ENCODE measurements at places on chromosomes 5 and 9.

DNA sequence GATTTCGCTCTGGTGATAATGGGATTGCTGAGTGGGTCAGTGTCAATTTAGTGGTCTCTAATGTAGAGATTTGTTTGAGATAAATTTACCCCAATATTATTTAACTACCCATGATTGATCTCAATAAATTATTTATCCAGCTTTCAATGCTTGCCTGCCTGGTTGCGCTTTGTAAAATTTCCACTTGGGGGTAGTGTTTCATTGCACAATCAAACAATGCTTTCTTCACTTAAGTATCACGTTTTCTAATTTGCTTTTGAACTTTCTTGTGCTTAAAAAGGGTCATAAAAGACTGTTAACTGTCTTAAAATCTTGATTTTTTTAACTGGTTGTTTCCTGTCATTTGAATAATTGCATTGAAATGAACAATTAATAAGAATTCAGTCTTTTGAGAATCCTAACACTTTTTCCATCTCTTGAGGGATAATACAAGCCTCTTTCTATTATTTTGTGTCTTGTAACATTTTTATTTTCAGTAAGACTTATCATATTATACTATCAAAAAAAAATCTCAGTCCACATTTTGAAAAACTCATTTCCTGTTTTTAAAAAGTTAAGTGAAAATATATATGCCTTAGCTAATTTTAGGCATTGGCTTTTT lies 18.7 kb downstream of the HSD17B4 start:
- no peak for DNase-seq

DNA sequence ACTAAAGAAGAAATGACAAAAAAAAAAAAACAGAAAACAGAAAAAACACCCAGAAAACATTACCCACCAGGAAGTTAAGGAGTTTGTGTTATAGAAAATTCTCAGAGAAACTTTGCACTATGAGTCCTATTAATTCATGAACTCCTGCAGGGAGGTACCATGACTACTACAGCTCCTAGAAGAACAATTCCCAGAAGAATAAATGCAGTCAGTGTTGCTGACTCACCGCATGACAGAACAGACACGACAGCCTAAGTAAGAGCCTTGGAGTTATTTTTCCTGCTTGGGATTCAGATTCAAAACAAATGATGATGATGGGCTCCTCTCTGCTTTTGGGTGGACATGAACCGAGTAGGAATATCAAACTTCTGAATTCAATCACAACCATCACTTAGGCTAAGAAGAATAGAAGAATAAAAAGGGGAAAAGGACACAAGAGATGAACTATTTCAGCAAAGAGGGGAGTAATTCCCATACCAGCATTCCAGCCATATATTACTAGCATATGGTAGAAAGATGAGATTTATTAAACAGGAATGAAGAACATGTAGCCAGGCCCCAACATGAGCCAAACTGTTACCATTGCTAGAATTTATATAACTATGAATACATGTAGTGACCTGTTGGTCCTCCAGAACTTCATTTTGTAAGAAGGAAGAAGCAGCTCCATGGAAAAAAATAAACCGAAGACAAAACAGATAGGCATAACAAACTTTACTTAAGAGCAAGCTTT lies 209.6 kb upstream of the PDE4D start:
- no peak for DNase-seq

DNA sequence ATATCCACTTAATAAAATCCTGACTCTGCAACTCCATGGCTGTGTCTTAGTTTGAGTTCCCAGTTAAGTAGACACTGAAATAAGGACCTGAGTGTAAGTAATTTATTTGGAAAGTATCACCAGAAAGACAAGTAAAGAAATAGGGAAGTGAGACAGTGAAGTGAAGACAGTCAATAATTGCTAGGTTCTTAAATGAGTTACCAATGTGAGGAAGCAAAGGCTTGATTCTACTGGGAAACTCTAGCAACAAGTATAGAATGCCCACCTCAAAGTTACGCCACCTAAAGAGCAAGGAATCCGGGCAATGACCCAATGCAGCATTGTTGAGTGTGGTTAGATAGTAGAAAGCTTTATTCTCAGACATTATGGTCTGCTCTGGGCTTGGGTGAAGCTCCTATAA lies 383.9 kb downstream of the TLR4 start:
- no peak for DNase-seq

DNA sequence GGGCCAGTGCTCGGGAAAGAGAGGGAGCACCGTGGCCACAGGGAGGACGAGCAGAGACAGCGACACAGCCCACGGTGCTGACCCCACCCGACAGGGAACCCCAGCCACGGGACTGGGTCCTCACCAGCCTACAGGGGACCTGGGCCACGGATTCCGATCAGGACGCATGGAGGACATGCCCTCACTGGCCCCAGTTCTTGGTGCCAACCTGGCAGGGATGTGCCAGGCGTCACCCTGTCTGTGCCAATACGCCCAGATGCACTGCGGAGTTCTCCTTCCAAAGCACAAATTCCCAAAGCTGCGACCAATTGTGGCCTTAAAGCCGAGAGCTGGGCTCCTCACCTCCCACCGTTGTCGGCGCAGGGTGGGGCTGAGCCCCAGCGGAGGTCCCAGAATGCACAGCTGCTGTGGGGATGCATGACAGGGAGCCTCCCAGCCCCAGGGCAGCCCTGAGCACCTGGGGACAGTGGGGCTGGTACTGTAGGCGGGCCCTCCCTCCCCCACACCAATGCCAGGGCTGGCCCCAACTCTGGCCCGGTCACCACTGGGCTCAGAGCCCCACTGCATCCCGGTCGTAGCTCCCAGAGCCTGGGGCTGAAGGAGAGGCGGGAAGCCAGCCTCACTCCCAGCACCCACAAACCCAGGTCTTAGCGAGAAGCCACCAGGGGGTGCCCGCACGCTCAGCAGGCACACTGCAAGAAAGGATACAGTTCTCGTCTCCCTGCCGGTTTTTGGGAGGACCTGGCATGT lies 44.2 kb downstream of the NKD2 start:
- no peak for DNase-seq

DNA sequence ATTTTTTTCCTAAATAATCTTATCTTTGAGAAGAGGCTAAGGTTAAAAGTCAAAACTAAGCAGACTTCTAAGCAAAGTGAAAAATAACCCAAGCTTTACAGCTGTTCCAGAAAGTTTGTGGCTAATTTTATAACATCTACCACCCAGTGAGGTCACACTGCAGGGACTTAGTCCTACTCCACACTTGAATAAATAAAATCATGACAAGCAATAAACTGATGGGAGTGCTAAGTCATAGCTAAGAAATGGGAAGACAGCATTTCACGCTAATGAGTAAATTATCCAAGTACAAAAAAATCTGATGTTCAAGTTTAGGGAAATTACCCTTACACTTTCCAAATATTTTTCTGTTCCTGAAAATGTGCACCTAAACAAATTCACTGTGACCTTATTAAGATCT lies 47.7 kb downstream of the ZNF608 start:
- DNase-seq: no peak

DNA sequence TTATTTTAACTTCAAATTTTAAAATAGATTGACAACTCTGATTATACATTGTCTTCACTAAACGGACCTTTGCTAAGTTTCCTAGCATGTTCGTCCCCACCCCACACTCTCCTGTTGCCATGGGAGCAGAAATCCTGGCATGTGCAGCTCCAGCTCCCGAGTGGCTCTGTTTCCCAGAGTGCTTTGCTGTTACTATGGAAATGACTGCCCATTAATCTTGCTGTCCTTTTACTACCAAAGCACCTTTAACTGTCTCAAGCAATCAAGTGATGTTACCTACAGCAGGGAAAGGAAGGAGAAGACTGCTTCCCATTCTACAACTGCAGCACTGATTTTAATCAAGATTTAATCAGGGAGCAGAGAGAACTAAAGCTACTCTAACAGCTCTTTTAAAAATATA lies 212.0 kb upstream of the KIF2A start:
- DNase-seq: no peak

- no peak for DNase-seq
Observed at GRCh38 chr5:172481011-172481800, 26.9 kb upstream of the SH3PXD2B start.

DNA sequence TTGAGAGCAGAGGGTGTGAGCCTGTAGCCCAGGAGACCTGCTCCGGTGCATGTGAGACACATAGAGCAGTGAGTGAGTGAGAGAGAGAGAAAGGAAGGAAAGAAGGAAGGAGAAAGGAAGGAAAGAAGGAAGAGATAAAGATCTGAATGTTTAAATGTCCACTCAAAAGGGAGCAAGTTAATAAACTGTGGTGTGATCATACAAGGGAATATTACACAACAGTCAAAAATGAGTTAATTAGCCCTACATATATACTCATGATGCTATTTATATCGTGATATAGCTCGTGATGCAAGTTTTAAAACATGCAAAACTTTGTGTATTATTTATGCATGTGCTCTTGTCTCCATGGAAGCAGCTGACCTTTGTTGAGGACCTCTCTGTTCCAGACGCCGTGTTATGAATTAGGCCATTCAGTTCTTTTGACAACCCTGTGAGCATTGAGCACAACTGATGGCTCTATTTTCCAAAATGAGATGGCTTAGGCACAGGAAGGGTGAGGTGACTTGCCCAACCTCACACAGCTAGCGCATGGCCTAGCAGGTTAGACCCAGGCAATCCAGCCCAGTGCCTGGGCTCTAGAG lies 70.6 kb downstream of the HMCN2 start:
- DNase-seq: no peak

DNA sequence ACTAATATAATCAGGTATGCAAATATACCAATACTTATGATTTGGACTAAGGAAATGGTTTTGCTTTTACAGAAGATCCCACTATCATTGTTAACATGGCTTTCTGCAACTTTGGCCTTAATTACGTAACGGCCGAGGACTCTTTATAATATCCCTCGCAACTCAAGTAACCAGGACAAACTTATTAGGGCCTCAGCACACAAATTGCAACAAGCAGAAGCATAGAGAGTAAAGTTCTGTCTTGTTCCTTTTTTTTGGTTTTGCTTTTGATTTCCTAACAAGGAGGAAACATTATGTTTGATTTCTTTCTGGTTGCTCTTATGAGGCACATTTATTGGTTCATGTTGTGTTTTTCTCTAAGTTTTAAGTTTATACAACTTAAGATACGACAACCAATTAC lies 60.4 kb downstream of the RORB start:
- no peak for DNase-seq

- no peak for DNase-seq
Observed at GRCh38 chr5:89934069-89934468, 475.5 kb downstream of the CETN3 start.

GRCh38 chr5:93583768-93584595 lies 960 bp downstream of the NR2F1 start:
- no peak for DNase-seq

DNA sequence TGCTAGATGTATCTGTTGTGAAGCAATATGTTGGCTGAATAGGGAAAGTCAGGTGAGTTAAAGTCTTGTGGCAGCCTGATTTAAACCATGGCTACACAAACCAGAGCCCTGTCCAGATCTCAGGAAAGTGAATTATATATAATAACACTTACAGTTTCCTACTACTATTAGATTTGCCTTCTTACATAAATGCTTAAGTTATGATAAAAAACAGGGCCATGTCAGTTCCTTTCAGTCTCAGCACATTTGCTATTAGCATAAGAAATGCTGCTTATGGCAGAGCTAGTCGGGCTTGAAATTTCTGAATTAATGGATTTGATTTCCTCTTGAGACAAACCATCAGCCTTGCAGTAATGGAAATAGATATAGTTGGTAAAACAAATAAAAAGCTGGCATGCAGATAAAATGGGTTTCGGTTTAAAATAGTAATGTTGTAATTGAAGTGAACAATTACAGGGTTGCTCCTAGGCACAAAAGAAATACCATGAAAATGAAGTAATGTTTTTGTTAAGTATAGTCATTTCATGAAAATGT lies 664.2 kb upstream of the ZNF608 start:
- no peak for DNase-seq

DNA sequence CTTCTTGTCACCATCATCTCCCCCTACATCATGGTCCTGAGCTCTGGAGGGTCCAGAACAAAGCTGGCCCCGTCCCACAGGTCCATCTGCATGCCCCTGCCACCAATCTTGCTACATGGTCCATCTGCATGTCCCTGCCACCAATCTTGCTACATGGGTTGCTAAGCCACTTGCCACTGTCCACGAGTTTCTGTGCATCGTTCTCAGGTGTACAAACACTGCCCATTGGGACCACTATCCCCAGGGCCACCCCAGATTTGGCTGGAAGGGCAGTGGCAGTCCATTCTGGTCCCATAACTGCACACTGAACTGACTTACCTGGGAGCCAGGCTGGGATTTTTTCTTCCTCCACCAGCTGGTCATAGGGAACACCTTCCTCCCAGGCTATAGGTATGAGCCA lies 8.0 kb upstream of the LAMC3 start:
- DNase-seq: no peak

- DNase-seq: no peak
Observed at GRCh38 chr9:18739641-18740318, 265.8 kb downstream of the ADAMTSL1 start.

DNA sequence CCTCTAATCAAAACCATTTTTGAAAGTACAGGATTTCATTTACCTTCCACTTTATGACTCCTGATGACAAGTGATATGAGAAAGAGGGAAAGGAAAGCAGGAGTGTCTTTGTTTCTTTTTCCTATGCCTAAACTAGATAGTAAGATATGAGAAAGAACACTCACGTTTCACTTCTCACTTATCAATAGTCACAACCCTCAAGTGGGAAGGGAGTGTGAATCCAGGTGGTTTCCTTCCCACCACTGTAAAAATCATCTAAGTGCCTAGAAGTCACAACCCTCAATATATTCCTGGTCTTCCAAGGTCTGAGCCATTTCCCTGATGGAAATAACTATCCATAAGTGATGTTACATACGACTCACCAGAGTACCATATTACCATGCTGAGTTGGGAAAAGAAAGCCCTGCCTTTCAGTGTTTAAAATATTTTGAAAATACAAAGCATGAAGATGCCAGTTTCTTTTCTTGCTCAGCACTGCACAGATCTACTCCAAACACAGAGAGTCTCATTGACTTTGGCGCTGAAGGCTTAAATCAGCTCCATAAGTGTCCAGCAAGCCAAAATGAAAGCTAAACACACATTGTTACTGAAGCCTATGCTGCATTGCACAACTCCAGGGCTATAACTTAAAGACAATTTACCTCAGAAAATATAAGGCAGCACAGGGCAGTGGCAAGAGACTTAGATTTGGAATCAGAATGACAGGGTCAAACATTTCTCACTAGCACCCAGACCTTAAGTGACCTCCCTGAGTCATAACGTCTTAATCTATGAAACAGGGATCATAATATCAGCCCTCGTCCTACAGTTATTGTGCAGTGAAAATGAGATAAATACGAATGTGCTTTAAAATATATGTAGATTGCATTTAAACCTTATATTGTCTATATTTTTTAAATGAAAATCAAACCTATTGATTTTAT lies 301.2 kb downstream of the KIAA0825 start:
- DNase-seq: no peak

DNA sequence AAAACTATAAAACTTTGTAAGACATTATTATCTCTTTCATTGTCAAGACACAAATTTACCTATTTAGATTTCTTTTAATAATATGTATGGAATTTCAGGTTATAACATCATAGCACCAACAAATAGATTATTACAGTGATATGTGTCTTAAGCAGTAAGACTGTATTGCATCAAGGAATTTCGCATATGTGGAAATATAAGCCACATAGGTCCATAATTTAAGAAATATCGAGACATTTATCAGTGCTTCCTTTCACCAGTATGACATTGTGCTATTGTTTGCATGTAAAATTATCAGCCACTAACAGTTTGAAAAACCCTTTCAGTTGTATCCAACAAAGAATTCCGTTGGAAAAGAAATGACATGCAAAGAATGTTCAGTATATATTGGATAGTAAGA lies 186.7 kb upstream of the RASA1 start:
- DNase-seq: no peak

GRCh38 chr5:112694853-112695709 lies 42.6 kb upstream of the APC start:
- DNase-seq: no peak

- no peak for DNase-seq
Observed at GRCh38 chr9:137117269-137117731, 2.8 kb upstream of the DPP7 start.

Data from activated CD4-positive, alpha-beta memory T cell treated with anti-CD3 and anti-CD28 coated beads, Interleukin-2, amount 10 ng/mL, durations not matched to agents 7 days and 5 days (primary cell).